ENCODE measurements at places on chromosomes 6 and 20.

DNA sequence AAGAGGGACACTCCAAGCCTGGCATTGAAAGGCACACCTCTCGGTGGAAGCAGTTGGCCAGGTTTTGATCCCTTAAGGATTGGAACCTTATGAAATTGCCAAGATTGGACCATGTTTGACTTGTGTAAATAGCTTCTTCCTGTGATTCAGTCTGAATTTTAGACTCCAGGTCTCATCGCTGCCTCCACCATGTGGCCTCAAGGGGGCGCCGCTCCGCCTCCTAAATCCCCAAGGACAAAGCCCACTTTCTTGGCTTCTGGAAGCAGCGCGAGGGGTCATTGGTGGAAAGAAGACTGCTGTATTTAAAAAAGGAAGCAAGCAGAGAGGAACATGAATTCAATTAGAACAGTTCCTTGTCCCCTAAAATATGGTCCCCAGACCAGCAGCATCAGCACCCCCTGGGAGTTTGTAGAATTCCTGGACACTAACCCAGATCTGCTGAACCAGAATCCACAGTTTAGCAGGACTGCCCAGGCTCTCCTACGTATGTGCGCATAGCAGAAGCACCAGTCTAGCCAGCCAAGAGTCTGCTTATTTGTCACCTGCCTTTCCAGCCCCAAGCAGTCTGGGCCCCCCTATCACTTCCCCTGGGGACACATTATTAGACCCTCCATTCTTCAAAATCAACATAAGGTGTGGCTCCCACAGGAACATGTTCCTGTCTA, 108.5 kb downstream of the LY86 start:
- DNase-seq, result peak; percentile 36

- no peak for DNase-seq
Observed at GRCh38 chr20:44457016-44457415, 18.7 kb upstream of the TTPAL start.

GRCh38 chr6:61886608-61887259, 399.3 kb downstream of the KHDRBS2 start:
- no peak for DNase-seq

GRCh38 chr6:87714093-87714842, 12.2 kb upstream of the AKIRIN2 start:
- no peak for DNase-seq

GRCh38 chr6:159982731-159983506, 14.0 kb downstream of the IGF2R start:
- DNase-seq, result no peak

DNA sequence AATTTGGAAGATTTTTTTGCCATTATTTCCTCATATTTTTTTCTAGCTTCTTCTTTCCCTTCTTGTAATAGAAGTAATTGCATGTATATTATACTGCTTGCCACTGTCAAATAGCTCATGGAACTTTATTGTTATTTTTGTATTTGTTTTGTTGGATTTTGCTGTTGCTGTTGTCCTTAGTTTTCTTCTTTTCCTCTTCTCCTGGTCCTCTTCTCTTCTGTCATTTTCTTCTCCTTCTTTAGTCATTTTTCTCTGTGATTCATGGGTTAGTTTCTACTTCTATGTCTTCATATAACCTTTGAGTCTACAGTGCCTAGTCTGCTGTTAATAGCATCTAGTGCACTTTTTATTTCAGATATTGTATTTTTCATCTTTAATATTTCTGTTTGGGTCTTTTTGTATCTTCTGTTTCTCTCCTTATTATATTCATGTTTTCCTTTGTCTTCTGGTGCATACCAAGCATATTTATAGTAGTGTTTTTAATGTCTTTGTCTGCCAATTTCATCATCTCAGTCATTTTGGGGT, 226.2 kb downstream of the HIVEP2 start:
- no peak for DNase-seq

DNA sequence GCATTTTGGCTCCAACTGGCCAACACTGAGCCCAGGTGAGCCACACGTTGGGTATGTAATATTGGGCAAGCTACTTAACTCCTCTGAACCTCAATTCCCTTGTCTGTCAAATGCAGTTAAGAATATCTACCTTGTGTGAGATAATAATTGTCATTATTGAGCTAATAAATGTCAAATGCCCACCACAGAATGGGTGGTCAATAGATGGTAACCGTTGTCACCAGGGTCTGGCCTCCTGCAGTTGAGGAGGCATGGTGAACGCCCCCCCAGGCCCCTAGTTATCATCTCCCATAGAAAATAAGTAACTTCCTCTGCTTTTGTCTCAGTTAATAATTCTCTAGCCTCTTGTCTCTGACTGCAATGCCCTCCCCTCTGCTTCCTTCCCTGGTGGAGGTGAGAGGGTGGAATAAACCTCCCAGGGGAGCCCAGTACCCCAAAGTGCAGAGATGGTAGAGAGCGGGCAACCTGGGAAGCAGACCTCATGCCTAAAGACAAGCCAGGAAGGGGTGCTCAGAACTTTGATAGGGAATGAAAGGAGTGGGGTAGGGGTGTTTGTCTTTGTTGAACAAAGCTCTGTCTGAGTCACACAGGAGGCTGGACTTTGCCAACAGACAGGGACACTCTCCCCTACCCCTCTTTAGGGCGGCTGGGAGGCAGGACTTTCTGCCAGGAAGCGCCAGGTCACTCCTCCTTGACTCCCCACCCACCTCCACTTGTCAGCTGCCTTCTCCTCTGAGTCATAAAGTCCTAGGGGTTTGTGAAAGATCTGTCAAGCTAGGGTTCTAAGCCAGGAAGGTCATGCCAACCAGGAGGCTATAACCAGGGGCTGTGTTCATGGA, 1.3 kb upstream of the UNC5CL start:
- DNase-seq, result no peak

DNA sequence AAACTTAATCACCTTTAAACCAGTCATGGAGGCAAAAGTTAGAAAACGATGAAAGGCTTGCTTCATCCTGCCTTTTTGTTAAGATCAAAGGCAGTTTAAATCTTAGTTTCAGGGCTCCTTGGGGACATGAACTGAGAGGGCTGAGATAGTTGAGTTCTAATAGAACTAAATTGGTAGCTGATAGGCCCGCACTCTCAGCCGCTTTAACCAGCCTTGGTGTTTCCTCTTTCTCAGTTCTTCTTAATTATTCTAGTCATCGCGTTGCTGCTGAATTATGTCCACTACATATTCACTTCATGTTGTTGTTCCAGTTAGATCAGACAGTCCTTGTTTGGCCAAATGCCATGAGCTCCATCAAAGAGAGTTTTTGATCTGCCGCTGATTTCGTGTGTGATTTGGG, 72.5 kb downstream of the ANKS1A start:
- no peak for DNase-seq

DNA sequence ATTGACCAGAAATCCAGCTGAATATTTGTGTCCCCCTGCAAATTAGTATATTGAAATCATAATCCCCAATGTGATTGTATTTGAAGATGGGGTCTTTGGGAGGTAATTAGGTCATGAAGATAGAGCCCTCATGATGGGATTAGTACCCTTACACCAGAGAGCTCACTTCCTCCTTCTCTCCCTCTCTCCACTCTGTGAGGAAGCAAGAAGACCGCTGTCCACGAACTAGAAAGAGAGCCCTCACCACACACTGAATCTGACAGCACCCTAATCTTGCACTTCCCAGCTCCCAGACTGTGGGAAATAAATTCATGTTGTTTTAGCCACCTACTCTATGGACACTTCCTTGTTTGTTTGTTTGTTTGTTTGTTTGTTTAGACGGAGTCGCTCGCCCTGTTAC, 11.9 kb upstream of the PLAGL1 start:
- no peak for DNase-seq

GRCh38 chr20:40963505-40963845, 65.1 kb upstream of the TOP1 start:
- DNase-seq, result no peak

DNA sequence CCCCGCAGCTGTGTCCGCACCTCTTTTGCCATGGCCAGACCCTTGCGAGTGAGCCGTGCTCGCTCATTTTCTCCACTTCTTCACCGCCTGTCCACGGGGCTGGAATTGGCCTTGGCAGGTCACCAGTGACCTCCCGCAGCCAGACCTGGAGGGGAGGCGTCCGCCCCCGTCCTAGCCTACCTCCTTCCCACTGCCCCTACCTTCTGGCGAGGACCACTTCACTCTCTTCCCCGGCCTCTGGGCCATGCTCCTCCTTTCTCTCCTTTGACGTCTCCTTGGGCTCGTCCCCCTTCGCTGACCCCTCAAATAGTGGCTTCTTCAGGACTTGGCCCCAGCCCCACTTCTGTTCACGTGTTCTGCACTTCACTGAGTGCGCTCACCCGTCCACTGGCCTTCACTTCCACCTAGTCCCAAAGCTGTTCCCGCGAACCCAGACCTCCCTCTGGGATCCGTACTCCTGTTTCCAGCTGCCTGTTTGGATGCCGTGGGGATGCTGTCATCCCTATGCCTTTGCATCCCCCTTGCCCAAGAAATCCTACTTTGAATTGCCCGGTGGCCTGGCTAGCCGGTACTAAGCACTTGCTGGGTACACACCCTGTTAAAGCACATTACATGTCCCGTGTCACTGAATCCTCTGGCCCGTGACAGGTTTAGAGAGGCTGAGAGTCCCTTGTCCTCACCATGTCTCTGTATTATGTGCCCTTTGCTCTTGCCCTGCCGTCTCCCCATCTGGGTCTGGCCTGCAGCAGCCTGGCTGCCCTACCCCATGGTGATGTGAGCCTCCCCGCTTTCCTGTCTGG, 33.0 kb downstream of the SPATA2 start:
- DNase-seq, result no peak
